ENCODE measurements at places on chromosomes 4 and X. TPM values are rescaled to one million over a fixed set of nuclear protein-coding genes. Genes with fewer than 3 reads are reported as not detected.

GRCh38 chr4:94621491-94622080 lies 136.2 kb upstream of the BMPR1B start:
- DNase-seq, result no peak

DNA sequence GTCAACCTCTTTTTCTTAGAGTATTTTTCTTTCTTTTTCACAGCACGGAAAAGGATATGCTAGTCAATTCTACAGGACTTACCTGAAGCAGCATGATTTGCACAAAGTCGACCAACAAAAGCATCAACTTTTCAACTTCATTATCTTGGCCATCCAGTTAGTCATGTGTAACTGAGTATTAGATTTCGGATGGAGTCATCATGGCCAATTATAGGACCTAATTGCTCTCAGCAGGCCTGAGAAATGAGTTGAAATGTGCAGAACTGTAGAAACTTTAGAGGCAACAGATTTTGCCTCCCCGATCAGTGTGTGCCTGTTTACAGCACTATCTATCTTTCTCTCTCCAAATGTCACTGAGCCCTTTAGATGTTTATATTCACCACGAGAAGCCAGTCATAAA lies 41.0 kb downstream of the PCDH10 start:
- DNase-seq, result no peak

GRCh38 chr4:121360495-121360894 lies 20.3 kb downstream of the QRFPR start:
- DNase-seq, result no peak

DNA sequence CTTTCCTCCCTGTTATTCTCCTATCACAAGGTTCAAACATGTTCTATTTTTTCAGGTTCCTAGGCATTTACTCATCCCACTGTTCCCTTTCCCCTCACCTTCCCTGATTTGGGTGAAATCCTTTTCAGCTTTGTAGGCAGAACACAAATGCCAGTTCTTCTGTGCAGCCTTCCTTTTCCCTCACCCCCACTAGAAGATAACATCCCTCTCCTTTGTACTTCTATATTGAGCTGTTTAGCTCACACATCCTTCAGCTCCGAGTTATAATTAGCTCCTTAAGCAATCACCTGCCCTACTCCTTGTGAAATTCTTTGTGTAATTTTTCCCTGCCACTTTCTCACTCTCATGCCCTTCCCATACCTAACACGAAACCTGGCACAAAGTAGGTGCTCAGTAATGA lies 240.9 kb downstream of the AR start:
- no peak for DNase-seq

GRCh38 chr4:36269101-36269500 lies 12.3 kb upstream of the DTHD1 start:
- DNase-seq, result no peak

PDZD4 gene
- total RNA-seq, result 31.1 TPM

- no peak for DNase-seq
Observed at GRCh38 chr4:3307891-3308575, 15.2 kb downstream of the RGS12 start.

DNA sequence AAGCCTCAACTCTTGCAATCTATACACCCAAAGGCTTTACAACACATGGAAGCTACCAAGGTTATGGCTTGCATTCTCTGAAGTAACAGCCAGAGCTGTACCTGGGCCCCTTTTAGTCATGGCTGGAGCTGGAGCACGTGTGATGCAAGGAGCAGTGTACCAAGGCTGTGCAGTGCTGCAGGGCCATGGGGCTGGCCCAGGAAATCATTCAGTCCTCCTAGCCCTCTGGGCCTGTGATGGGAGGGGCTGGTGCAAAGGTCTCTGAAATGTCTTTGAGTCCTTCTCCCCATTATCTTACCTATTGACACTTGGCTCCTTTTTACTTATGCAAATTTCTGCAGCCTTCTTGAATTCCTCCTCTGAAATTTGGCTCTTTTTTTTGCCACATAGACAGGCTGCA lies 500.1 kb upstream of the FAM47C start:
- no peak for DNase-seq

PRIMPOL gene
- 5.9 TPM for total RNA-seq

HELT gene
- not detected for total RNA-seq

MAGEA11 gene
- not detected for total RNA-seq

- no peak for DNase-seq
Observed at GRCh38 chr4:149896432-149896831, 80.8 kb upstream of the IQCM start.

GRCh38 chrX:113947548-113947947 lies 636.3 kb upstream of the HTR2C start:
- no peak for DNase-seq

LONRF3 gene
- 17.0 TPM for total RNA-seq

DNA sequence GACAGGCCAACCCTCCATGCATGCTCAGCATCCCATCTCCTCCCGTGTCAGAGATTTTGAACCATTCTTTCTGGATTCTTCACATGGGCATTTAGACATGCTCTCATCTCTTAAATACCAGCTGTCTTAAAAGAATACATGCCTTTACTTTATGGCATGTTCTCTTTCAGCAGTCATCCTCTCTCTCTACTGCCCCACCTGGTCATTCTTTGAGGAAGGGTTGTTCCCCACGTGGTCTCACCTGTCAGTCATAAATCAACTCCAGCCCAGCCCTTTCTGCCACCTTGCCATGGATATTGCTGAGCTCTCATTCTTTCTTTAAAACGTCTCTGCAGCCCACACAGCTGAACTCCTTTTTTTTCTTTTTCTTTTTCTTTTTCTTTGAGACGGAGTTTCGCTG lies 111.3 kb downstream of the ARHGAP10 start:
- no peak for DNase-seq

LEF1 gene
- total RNA-seq, result 236 TPM

- no peak for DNase-seq
Observed at GRCh38 chr4:37068580-37068979, 176.0 kb upstream of the NWD2 start.

GABRE gene
- total RNA-seq, result not detected

DNA sequence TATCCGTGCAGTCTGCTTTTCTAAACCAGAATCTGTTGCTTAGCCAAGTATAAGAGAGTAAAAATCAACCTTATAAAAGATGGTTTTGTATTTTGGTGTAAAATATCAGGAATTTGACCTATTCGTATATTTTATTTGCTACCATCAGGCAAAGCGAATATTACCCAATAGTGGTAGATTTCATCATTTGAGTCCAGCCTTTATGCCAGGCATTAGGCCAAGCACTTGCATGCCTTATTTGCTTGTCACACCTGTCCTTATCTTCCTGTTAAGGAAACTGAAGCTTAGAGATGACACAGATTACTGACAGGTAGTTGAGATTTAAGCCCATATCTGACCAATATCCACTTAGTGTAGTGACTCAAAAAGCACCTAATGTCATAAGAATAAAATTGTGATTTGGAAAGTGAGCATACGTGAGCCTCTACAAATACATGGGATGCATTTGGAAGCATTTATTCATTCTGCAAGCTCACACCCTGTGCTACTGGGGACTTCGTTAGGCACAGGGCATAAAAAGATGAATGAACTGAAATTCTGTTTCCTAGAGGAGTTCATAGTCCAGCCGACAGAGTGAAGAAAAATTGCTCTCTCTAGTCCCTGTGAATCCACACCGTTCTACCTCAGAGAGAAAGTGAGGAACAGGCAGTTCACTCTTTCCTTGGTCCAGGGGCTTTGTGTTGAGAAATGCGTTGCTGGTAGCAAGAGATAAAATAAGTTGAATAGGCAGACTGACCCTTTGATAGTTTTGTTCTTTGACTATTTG lies 2.3 kb upstream of the RNF212 start:
- DNase-seq, result no peak

GRCh38 chr4:106585915-106586349 lies 217.4 kb upstream of the GIMD1 start:
- DNase-seq, result no peak

MGAT4D gene
- not detected for total RNA-seq

GRCh38 chr4:77194989-77195388 lies 38.0 kb downstream of the CCNG2 start:
- no peak for DNase-seq

PLXNB3 gene
- total RNA-seq, result 2.9 TPM

DNA sequence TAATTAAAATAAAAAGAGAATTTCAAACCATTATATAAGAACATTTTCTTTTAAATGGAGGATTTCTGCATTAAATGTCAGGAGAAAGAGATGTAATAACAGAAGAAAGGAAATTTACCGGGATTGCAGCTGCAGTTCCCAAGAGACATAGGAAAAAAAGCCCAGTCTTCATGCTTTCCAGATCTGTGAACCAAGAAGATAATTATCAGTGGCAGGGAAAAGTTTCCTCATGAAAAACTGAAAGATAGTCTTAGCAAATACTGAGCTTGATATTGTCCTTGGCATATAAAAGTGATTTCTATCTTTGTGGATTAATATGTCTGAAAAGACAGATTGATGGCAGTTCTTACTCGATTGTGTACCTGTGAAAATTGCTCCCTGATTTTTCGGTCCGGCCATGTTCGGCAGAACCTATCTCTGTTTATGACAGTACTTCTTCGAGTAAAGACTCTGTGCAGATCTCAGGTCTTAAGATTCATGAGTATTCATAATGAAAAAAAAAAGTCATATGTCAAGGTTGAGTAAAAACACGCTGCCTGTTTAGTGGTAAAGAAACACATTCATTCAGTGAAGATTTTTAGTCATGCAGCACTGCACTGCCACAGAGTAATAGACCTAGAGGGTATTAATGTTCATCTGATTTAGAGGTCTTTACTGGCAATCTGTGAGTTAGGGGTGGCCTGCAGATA lies 29.6 kb downstream of the SPARCL1 start:
- no peak for DNase-seq

DTHD1 gene
- 0.22 TPM for total RNA-seq

DNA sequence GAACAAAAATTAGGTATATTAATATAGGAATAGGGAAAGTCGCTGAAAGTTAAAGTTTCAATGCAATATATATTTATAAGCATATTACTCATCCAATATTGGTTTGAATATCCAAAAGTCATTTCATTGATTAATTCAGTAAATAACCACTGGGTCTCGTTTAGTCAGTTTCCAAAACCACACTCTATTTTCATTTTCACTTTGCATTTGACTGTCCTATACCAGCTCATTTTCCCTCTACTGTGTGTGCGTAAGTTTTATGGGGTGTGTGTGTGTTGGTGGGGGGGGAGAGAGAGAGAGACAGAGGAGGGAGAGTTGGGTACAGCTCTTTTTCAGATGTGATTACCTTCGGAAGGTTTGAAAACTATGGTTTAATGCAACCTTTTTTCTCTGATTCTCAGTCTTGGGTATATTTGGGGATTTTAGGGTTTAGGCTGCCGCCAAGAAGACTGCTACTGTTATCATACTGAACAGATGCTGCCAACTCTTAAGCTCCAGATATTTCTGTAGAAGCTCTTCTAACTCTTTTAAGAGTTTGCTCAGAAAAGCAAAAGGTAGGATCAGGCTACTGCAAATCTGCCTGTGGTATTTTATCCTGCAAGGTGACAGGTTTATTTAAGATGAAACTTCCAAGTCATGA lies 1427.4 kb downstream of the PCDH7 start:
- DNase-seq, result no peak

Data from T-helper 17 cell (primary cell).